T-cell (primary cell): ENCODE measurements at places on chromosomes 1 and 21. TPM values are rescaled to one million over a fixed set of nuclear protein-coding genes. Genes with fewer than 3 reads are reported as not detected.

- no peak for DNase-seq
Measured at GRCh38 chr21:21605521-21605920, 607.3 kb downstream of the NCAM2 start.

DNA sequence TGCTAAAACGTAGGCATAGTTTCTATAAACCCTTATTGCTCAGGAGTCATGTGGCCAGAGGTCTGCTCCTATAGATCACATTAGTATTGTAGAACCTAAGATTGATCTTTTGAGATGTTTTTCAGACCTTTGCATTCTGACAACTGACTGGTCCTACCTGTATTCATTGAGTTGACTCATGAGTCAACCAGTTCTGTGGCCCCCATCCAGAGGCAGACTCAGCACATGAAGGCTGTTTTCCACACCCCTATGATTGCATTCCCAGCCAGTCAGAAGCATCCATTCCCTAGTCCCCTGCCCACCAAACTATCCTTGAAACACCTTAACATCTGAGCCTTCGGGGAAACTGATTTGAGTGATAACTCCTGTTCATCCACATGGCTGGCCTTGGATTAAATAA is 451.7 kb downstream of the SIPA1L2 start:
- no peak for DNase-seq

The TFF3 gene
- not detected for total RNA-seq

DNA sequence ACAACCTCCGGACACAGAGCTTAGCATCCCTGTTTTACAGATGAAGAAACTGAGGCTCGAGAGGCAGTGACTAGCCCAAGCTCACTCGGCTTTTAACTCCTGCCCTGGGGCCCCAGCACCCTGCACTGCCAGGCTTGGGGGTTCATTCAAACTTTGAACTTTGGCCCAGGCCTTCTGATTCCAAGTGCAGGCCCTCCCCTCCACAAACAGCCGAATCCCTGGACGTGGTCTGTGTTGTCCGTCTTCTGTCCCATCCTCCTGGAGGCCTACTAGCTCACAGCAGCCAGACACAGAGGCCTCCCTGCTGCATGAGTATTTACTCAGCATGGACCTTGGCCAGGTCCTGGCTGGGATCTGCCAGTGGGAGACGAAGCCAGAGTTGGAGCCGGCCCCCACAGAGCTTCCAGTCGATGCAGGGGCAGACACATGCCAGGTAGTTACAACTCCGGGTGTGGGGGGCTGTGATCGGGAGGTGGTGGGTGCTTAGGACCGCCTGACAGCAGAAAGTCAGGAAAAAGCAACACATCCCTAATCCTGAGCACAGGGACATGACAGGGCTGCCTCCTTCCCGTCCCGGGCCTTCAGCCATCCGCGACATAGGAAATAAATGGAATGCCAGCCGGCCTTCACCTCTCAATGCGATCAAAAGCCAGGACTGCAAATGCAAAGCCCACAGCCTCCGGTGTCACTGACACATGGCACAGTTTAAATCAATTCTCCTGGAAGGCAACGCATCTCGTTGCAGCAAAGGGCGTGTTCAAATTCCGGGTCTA is 7.4 kb downstream of the IFFO2 start:
- DNase-seq, result no peak

DNA sequence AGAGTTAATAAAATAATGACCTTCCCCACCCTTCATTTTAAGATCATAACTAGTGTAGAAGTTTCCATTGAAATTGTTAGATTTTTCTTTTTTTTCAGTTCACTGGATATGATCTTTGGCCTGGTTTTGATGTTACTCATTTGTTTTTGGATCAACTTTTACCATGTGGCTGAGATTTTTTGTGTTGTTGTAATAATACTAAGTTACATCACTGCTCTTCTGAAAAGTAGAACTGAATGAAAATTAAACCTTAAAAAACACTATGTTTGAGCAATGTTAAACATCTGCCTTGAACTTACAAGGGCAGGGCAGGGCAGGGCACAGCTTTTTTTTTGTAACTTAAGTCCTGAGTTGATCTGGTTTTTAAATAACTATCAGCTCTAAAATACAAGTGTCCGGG is 204.8 kb upstream of the ADAMTS5 start:
- no peak for DNase-seq

DNA sequence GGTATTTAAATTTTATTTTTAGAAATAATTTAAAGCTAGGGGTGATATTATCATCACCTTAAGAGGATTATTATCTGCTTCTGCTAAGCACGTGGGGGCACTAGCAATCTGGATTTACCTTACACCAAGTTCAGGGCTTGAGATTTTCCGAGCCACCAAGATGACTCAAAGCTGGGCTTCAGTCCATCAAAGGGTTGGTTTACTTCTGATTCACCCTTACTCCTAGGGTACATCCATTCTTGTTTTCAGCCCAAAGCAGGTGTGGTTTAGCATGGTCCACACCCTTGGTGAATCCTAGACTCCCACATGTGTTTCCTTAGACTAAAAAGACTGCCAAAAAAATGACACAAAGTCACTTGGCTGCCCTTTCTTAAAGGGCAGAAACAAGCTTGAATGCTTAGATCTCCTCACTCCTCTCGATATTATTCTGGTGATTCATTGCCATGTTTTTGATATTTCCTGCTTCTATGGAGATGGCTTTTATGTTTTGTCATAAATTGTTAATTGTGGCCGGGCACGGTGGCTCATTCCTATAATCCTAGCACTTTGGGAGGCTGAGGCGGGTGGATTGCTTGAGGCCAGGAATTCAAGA is 9.8 kb upstream of the PRSS38 start:
- DNase-seq, result no peak
